NCI-H2227 treated with DMSO at 0.1 percent for 48 hours (cell line): ENCODE measurements at places on chromosomes 3 and 15.

- DNase-seq, result peak; percentile 59
Measured at GRCh38 chr3:40178012-40178594, 131.4 kb upstream of the EIF1B start.

DNA sequence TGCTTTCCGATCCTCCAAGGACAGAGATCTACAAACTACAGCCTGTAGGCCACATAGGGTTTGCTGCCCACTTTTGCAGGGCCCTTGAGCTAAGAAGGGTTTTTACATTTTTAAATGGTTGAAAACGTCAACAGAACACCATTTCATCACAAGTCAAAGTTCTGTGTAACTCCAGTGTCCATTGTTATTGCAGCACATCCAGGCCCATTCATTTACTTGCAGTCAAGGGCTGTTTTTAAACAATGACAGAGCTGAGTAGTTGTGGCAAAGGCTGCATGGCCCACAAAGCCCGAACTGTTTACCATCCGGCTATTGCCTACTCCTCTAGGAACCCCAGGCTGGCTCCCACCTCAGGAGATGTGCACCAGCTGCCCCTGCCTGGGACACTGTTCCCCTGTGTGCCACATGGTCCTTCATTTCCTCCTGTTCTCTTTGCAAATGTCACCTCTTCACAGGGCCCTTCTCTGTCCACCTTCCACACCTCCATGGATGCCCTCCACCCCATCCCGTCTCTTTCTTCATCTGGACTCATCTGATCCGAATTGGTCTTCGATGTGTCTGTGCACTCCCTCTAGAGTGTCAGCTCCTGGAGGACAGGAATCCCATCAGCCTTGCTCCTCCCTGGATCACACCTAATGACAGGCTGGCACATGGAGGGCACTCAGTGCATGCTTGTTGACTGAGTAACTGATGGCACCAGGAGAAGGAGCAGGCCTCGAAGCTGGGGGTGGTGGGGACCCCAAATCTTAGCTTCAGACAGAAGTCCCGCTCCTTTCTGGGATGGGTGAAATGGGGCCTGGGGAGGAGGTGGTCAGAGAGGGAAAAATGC lies 69.5 kb upstream of the IQSEC1 start:
- DNase-seq, result no peak

DNA sequence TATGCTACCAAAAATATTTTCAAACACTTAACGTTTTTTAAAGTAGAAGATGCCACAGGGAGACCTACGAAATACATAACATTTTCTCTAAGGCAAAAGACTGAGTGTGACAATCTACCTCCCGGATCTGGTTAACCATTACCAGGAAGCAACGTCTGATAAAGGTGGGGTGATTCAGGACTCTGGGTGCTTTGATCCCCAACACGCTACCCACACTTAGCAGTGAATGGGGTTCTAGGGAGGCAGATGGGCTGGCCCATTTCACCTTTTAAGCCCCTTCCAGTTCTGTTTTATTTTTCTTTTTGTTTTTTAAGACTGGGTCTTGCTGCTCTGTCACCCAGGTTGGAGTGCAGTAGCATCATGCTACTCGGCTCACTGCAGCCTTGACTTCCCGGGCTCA lies 39.5 kb downstream of the EIF4E3 start:
- no peak for DNase-seq

GRCh38 chr3:10224794-10225665 lies 23.2 kb upstream of the TATDN2 start:
- no peak for DNase-seq

GRCh38 chr3:123802007-123802625 lies 82.0 kb downstream of the MYLK start:
- DNase-seq, result no peak

- DNase-seq, result no peak
Measured at GRCh38 chr3:150210461-150211110, 197.5 kb upstream of the TSC22D2 start.

DNA sequence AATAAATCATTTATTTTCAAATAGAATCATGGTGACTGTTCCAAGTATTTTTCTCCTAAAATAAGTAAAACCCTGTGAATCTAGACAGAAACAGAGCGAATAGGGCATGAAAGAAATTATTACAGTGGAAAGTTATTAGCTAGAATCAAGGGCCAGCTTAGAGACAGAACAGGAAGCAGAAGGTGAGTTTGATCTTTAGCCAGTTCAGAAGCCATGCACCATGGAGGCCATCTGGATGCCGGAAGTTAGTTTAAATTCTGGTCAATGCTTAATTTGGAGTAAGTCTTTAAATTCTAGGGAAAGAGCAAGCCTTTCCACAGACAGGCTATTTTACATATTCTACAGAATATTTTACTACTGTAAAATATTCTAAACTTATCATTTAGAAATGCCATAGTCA lies 574.8 kb downstream of the CADM2 start:
- no peak for DNase-seq

DNA sequence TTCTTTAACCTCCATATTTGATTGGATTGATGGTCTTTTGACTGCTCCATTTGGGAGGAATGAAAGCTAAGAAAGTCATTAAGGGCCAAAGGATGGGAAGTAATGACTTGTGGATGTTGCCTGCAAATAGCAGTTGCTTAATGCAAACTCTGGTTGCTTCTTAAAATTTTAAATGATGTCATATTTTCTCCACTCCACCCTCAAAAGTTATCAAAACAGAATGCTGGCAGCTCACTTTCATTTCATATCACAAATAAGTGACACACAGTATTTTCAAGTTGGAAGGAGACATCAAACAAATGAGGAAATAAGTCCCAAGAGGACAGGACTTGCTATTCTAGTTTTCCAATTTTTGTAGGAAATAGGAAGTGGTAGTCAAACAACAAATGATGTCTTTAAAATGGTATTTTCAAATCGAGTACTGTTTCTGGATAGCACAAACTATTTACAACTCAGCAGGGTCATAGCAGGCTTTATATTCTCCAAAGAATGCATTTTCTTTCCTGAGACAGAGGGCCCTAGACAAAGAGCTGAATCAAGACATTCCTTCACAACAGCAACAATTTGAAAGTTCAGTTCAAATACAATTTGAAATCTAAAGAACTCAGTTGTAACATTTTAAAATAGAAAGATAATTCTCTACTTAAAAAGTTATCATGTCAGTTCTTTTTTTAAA lies 165.1 kb upstream of the UBE2E1 start:
- DNase-seq, result no peak

DNA sequence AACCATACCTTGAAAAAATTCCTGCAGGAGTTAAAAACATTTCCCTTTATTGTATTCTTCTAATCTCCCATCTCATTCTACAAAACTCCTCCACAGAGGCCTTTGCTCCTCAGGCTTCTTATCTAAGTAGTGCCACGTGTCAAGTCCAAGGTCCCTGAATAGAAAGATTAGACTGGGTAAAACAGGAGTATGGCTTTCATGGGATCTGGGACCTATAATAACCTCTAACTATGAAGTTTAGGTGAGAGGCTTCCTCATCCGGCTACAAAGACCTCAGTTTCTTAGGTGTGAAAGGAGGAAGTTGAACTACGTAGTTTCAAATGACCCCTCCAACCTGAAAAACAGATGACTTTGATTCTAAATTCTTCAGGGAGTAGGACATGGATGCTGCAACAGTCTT lies 20.0 kb downstream of the GPR15 start:
- no peak for DNase-seq

GRCh38 chr3:136612512-136612911 lies 139.7 kb downstream of the STAG1 start:
- DNase-seq, result no peak

- no peak for DNase-seq
Measured at GRCh38 chr3:43177085-43177484, 71.2 kb upstream of the POMGNT2 start.

- no peak for DNase-seq
Measured at GRCh38 chr3:149145356-149145755, 15.9 kb downstream of the HPS3 start.

DNA sequence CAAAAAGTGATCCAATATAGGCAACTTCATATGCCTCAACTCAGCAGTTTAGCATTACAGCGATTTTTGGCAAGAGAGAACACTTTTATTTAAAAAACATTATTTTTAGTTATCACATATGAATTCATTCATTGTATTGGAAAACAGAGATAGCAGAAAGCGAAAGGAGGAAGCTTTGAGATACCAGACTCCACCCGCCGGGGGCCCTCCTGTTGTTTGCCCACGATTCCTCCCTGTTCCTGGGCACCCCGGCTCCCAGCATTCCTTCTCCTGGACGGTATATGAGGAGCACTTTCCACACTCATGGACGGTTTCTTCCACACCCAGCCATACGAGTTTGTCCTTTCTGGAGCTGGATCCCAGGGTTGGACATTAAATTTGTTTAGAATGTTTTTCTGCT lies 18.2 kb downstream of the APBA2 start:
- no peak for DNase-seq

- DNase-seq, result no peak
Measured at GRCh38 chr3:40624189-40624769, 99.5 kb downstream of the ZNF621 start.

DNA sequence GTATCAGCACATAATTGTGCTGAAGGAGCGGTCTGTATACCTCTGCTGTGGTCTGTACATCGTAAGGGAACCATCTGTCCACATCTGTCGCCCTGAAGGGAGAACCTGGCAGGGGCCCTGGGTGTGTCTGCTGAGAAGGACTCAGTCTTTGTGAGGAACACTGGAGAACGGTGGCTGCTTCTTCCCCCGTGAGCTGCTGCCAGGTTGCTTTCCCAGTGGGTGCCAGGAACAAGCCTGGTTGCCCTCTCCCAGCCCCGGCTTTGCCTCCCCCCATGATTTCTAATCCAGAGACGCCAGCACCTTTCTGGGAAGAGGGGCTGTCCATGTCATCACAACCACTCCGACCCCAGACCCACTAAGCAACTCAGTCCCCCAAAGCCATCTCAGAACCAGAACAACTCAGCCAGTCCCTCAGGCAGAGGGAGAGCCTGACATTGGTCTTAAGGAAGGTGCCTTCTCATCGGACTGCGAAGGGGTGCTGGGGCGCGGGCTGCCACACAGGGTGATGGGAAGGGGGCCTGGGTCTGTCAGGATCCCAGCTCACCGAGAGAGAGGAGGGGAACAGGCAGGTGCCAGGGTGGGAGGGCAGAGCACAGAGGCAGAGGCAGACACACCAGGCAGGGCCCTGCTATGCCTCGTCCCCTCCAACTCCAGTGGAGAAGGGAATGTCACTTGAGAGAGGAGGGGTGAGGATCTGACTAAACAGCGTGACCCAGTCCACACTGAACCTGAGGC lies 8.5 kb downstream of the TNK2 start:
- no peak for DNase-seq

GRCh38 chr3:114421204-114421603 lies 127.4 kb downstream of the TIGIT start:
- no peak for DNase-seq

DNA sequence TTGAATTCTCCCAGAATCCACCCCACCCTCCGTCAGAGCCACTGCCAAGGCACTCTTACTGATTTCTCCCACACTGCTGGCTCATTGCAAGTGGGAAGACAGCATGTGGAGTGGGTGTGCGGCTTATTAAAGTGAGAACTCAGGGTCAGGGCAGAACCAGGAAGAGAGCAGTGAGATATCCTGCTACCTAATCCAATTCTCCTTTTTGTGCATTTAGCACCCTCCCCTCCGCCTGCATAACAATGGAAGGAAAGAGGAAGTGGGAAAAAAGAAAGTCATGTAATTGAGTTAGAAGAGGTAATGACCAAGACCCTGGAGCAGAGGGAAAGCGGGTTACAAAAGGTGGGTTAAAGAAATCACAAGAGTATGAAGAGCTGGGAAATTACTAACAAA lies 27.8 kb upstream of the PIK3CB start:
- no peak for DNase-seq

DNA sequence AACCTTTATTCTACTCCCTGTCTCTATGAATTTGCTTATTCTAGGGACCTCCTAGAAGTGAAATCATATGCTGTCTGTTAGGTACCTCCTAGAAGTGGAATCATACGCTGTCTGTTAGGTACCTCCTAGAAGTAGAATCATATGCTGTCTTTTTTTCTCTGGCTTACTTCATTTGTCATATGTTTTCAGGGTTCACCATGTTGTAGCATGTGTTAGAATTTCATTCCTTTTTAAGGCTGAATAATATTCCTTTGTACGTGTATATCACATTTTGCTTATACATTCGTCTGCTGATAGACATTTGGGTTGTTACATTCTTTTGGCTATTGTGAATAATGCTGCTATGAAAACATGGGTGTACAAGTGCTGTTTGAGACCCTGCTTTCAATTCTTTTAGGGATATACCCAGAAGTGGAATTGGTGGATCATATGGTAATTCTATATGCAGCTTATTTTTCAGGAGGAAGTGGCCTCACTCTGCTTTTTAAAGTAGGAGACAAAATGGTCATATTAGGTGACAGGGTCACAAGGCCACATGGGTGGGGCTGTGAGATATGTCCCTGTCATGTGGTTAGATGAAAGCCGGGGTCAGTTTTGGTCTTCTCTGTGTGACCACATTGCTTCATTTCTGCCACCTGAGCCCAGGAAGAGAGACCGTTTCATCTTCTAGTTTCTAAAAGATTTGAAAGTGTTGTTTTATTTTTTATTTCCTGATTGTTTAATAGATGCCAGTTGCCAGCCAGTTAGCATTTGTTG lies 76.7 kb downstream of the FLNB start:
- DNase-seq, result no peak

- no peak for DNase-seq
Measured at GRCh38 chr15:67193223-67193990, 61.1 kb downstream of the AAGAB start.

GRCh38 chr3:116067326-116067725 lies 378.0 kb downstream of the LSAMP start:
- no peak for DNase-seq

- no peak for DNase-seq
Measured at GRCh38 chr3:57030721-57031120, 29.7 kb upstream of the SPATA12 start.
